ENCODE measurements at places on chromosomes 7 and 10.

DNA sequence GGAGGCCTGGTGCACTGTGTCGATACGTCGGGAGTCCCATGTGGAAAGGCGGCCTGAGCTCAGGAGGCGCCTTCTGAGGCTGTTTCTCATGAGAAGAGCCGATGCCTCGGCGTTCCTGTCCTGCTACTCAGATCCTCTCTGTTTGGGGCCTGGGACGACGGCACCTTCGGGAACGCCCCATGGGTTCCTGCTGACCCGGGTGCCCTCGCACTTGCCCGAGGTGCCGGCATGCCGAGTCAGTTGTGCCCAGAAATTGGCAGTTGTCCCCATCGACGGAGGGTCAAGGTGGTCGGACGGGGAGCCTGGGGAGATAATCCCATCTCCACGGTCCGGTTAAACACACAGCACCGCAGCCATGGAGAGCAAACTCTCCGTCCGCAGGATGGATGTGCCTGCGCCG lies 33.0 kb downstream of the NKX6-2 start:
- no peak for DNase-seq
- H3K36me3 ChIP-seq = peaks cover 76% of the 10 kb centered on the region
- H3K27me3 ChIP-seq = no peaks in the 10 kb centered on the region
- peaks cover 6% of the 10 kb centered on the region for H3K4me1 ChIP-seq
- H3K4me3 ChIP-seq = no peak overlapping the region
- H3K27ac ChIP-seq = no peak overlapping the region

DNA sequence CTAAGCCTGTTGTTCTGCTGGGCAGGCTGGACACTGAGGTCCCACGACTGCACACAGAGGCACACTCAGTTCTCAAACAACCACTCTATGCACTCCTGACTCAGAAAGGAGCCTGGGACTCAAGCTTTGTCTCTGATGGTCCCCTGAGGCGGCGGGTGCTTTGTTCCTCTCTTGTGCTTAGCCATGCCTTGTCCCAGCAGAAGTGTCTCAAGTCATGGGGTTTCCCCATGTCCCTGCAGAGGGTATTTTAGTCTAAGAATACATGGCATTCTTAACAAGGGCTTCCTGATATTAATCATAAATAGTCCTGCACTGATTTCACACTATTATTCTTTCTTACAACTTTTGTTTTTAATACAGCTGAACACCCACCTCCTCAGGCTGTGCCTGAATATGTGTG lies 72.5 kb downstream of the CXCL12 start:
- H3K27me3 ChIP-seq = no peaks in the 10 kb centered on the region
- H3K27ac ChIP-seq = no peak overlapping the region
- H3K4me3 ChIP-seq = no peak overlapping the region
- peaks cover 16% of the 10 kb centered on the region for H3K4me1 ChIP-seq

DNA sequence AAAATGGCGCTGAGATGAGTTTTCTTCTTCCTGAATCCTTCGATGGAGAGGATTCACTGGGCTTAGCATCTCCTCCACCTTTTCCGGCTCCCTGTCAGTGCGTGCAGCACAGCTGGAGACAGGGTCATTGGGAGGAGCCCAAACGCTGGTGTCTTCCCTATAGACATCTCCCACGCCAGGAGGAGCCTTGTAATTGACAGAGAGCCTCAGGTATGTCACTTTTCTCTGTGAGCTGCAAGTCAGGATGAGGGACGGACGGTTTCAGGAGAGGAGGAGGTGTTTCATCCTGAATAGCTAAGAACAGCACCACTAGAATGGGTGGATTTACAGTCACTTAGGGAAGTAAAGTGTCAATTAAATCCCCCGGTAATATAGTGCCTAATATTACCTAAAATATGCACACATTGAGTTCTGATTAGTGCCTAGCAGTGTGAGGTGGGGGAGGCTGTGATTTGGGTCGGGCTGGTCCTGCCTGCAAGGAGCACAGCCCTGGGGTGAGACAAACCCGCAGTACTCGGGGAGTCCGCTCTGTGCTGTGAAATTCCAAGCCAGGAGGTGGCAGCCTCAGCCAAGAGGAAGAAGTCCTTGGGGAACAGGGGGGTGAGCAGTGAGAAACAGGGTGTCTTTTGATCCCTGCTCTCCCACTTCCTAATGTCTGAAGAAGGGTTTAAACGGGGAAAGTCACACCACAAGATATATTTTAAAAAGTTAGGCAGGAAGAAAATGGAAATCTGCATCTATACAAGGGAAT lies 28.2 kb downstream of the IL15RA start:
- H3K4me1 ChIP-seq = peaks cover 7% of the 10 kb centered on the region
- H3K27me3 ChIP-seq = no peaks in the 10 kb centered on the region
- H3K4me3 ChIP-seq = no peak overlapping the region
- H3K27ac ChIP-seq = no peak overlapping the region
- H3K36me3 ChIP-seq = no peaks in the 10 kb centered on the region

GRCh38 chr7:70710011-70710480 lies 421.9 kb upstream of the GALNT17 start:
- H3K27ac ChIP-seq = peak overlapping the region; percentile 80
- peaks cover 2% of the 10 kb centered on the region for H3K36me3 ChIP-seq
- no peak overlapping the region for H3K4me3 ChIP-seq
- DNase-seq = peak; percentile 43

GRCh38 chr7:491958-492713 lies 27.5 kb downstream of the PDGFA start:
- H3K4me1 ChIP-seq = peaks cover 22% of the 10 kb centered on the region
- H3K27me3 ChIP-seq = peaks cover 37% of the 10 kb centered on the region
- no peaks in the 10 kb centered on the region for H3K36me3 ChIP-seq
- no peak overlapping the region for H3K4me3 ChIP-seq

DNA sequence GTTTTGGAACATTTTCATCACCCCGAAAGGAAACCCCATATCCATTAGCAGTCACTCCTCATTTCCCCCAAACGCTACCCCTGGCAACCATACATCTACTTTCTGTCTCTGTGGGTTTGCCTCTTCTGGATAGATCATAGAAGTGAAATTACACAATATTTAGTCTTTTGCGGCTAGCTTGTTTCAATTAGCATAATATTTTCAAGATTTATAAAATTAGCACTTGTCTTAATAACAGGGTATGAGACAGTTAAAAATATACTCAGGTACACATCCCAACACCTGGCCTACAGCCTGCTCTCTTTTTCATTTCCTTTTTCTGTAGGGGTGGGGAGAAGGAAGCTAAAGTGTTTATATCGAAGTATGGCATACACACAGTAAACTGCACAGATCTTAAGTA lies 81.4 kb upstream of the LRGUK start:
- H3K36me3 ChIP-seq = no peaks in the 10 kb centered on the region
- peaks cover 3% of the 10 kb centered on the region for H3K4me1 ChIP-seq

GRCh38 chr7:94701555-94701973 lies 45.6 kb upstream of the SGCE start:
- peaks cover 10% of the 10 kb centered on the region for H3K4me1 ChIP-seq
- DNase-seq = peak; percentile 60
- no peaks in the 10 kb centered on the region for H3K27me3 ChIP-seq
- no peak overlapping the region for H3K4me3 ChIP-seq
- H3K27ac ChIP-seq = peak overlapping the region; percentile 69

DNA sequence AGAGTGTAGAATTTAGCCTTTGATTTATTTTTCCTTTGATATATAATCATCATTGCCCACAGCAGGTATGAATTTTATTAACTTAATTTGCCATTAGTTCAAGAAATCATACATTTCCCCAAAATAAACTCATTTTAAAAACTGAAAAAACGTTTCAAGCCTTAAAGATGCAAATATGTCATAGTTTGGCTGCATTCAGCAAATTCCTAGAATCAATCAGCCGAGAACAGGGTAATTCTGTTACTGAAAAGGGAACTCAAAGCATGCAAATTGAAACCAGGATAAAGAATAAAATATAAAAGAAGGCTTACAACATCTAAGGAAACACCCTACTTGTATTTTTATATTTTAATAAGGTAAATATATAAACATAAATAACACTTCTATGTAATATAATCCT lies 233.8 kb upstream of the PRKCQ start:
- no peaks in the 10 kb centered on the region for H3K27me3 ChIP-seq
- H3K4me1 ChIP-seq = peaks cover 3% of the 10 kb centered on the region
- H3K36me3 ChIP-seq = no peaks in the 10 kb centered on the region
- H3K4me3 ChIP-seq = no peak overlapping the region
- DNase-seq = no peak

GRCh38 chr7:28509251-28510025 lies 97.1 kb downstream of the CREB5 start:
- no peaks in the 10 kb centered on the region for H3K36me3 ChIP-seq
- DNase-seq = no peak
- H3K4me1 ChIP-seq = no peaks in the 10 kb centered on the region
- peak overlapping the region; percentile 34 for H3K4me3 ChIP-seq
- no peaks in the 10 kb centered on the region for H3K27me3 ChIP-seq

GRCh38 chr10:91909117-91909677 lies at the start of gene FGFBP3:
Gene FGFBP3 (minus strand): TSS chr10:91909486. CDS start chr10:91908969, 517 bp downstream.
- no peak within 1 kb of the TSS for H3K27ac ChIP-seq
- H3K36me3 ChIP-seq = no peaks in the 10 kb centered on the region
- H3K4me1 ChIP-seq = peaks cover 8% of the 10 kb centered on the region
- no peaks in the 10 kb centered on the region for H3K27me3 ChIP-seq

GRCh38 chr10:72089618-72090017 lies 1.3 kb upstream of the SPOCK2 start:
- peaks cover 48% of the 10 kb centered on the region for H3K27me3 ChIP-seq
- DNase-seq = peak; percentile 27
- H3K36me3 ChIP-seq = no peaks in the 10 kb centered on the region
- H3K4me3 ChIP-seq = no peak overlapping the region

DNA sequence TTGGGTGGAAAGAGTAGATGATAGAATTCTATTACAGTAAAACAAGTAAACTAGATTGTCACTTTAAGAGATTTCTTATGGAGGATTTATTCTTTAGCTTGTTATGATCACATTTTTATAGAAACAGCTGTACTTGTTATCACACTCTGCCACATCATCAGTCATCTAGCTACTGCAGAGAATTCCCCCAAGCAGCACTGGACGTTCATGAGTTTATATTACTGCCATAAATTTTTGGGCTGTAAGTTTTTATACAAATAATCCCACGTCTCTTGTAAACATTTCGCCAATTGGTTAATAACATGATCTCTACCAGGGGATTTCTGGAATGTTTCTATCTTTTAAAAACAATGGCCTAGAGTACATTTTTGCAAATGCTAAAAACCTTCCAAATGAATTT lies 238.8 kb downstream of the POLR1F start:
- no peaks in the 10 kb centered on the region for H3K4me1 ChIP-seq
- no peaks in the 10 kb centered on the region for H3K36me3 ChIP-seq
- DNase-seq = peak; percentile 71
- H3K27ac ChIP-seq = no peak overlapping the region
- H3K27me3 ChIP-seq = no peaks in the 10 kb centered on the region

DNA sequence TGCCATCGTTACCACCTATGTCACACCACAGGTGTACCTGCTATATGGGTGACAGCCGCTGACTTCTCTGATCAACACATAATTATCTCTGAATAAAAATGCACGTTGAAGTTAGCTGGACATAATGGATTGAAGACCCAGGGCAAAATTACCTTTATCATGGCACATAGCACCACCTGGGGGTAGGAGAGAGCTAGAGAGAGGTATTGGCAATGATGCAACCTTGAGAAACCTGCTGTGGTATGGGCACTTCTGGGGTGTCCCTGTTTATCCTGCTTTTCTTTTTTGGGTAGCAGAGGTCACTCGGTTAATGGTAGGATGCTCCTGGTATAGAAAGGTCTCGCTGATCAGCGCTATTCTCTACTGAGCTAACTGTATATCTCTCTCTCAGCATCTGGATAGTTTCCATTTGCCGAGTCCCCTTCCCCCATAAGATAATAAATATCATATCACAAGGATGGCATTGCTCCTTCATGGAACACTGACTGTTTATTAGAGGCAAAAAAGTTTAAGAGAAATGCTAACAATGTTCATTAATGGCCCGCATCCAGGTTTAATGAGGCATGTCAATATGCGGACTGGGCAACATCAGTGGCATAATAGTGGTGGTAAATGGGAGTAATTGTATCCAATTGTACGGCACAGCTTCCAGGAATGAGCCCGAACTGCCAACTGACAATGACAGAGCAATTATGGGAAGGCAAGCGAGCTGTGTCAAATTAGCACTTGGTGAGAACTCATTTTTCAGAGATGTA lies 323.1 kb downstream of the TFEC start:
- H3K27ac ChIP-seq = no peak overlapping the region
- H3K4me3 ChIP-seq = no peak overlapping the region
- peak; percentile 3 for DNase-seq
- no peaks in the 10 kb centered on the region for H3K4me1 ChIP-seq
- H3K27me3 ChIP-seq = no peaks in the 10 kb centered on the region

GRCh38 chr7:150973571-150974451 lies 4.3 kb downstream of the KCNH2 start:
- DNase-seq = no peak
- peaks cover 20% of the 10 kb centered on the region for H3K4me1 ChIP-seq
- H3K27me3 ChIP-seq = peaks cover 91% of the 10 kb centered on the region
- no peak overlapping the region for H3K27ac ChIP-seq
- H3K4me3 ChIP-seq = no peak overlapping the region

- DNase-seq = no peak
- H3K4me3 ChIP-seq = no peak overlapping the region
- H3K4me1 ChIP-seq = no peaks in the 10 kb centered on the region
- H3K27me3 ChIP-seq = no peaks in the 10 kb centered on the region
- no peaks in the 10 kb centered on the region for H3K36me3 ChIP-seq
- H3K27ac ChIP-seq = no peak overlapping the region
These were observed 66.5 kb downstream of the CLRN3 start for GRCh38 chr10:127826154-127826725.

DNA sequence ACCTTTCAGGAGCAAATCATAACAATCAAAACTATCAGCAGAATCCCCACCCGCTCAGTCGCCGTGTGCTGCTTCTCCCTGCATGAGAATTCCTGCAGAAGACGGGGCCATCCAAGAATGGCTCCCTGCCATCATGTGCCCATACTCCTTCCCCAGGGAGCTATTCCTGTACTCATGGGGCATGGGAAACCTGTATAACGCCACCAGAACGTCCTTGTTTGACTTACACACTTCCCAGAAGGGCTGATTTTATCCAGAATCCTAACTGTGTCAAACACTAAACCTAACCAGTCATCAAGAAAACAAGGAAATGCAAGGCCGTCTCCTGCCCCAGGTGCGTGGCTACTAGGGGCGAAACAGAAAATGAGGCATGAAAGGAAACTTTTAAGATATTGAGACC lies 16.0 kb downstream of the DIP2C start:
- H3K4me3 ChIP-seq = no peak overlapping the region
- no peaks in the 10 kb centered on the region for H3K36me3 ChIP-seq
- no peak for DNase-seq
- H3K27ac ChIP-seq = no peak overlapping the region
- no peaks in the 10 kb centered on the region for H3K27me3 ChIP-seq
- H3K4me1 ChIP-seq = peaks cover 12% of the 10 kb centered on the region

GRCh38 chr10:970311-971149 lies 17.7 kb upstream of the GTPBP4 start:
- H3K36me3 ChIP-seq = peaks cover 2% of the 10 kb centered on the region
- peaks cover 14% of the 10 kb centered on the region for H3K4me1 ChIP-seq
- peak; percentile 63 for DNase-seq
- H3K4me3 ChIP-seq = no peak overlapping the region

DNA sequence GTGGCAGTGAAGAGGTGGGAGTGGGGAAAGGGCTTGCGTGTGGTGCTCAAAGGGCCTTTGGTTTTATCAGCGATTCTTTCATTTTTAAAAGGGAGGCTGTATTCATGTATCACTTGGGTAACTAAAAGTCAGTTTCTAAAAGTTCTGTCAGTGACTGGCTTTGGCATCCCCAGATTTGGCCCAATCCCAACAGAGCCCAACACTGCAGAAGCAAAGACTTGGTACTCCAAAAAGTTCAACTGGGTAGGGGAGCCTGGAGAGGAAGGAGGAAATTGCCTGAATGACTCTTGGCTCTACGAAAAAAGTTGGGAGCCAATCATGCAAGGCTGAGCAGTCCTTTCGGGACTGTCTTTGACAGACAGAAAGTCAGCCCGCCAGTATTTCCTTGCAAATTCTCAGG lies 54.5 kb upstream of the COL13A1 start:
- DNase-seq = no peak
- H3K4me1 ChIP-seq = peaks cover 12% of the 10 kb centered on the region
- H3K36me3 ChIP-seq = no peaks in the 10 kb centered on the region
- no peak overlapping the region for H3K27ac ChIP-seq

All from mesenchymal stem cell (in vitro differentiated cells and primary cell).